ENCODE measurements at places on chromosomes 13 and 19.
A peak's percentile ranks its signal among the peaks of the same experiment; 100 is the strongest.

GRCh38 chr13:76886005-76886291, 257 bp downstream of the KCTD12 start:
- no peak for DNase-seq

GRCh38 chr19:4909156-4909896, at the start of gene UHRF1:
UHRF1 (plus strand) TSS chr19:4909501; CDS start chr19:4910886, 1,385 bp downstream.
- DNase-seq, result no peak

DNA sequence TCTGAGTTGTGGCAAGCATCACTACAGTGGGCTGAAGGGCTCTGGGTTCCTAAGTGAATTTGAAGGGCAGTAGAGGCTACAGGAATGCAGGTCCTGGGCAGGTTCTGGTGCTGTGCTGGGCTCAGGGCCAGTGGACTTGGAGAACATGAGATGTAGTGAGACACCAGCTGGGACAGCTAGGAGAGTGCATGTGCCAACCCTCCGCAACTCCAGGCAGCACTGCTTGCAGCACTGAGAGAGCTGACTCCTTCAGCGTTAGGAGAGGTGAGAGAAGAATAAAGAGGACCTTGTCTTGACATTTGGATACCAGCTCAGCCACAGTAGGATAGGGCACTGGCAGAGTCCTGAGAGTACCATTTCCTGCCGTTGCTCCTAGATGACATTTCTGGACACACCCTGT, 739.9 kb upstream of the PRR20A start:
- no peak for DNase-seq

DNA sequence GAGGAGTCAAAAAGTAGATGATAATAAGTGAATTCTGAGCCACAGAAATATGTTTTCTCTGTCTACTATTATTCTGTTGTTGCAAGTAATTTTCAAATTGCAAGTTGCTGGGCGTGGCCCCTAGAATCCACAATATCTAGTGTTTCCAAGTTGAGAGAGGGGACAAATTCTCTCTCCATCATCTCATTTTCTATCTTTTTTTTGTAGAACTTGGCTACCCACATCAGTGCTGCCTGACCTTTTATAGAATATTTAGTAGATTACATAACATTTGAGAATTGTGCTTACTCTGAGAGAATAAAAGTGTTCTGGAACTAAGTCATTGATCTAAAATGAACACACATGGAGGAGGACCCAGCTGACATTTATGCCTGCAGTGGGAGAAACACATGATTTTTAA, 110.9 kb upstream of the CSNK1A1L start:
- DNase-seq, result no peak

DNA sequence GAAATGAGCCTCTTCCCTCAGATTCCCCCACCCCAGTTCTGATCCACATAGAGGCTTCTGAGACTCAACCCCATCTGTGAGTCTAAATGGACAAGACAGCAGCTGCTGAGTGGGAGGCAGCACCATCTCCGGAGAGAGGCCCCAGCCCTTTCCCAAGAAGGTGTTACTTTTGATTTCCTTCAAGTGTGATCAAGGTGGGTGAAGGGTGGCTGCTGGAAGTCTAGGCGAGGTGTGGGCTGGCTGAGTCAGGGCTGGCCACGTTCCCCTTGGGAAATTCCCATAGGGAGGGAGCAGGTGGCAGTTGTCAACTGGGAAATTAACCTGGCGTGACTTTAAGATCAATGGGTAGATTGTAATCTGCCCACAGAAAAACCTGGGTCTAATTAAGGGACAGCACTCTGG, 148.0 kb downstream of the FOXO1 start:
- DNase-seq, result no peak

GRCh38 chr13:79604752-79605151, 123.8 kb downstream of the NDFIP2 start:
- no peak for DNase-seq

DNA sequence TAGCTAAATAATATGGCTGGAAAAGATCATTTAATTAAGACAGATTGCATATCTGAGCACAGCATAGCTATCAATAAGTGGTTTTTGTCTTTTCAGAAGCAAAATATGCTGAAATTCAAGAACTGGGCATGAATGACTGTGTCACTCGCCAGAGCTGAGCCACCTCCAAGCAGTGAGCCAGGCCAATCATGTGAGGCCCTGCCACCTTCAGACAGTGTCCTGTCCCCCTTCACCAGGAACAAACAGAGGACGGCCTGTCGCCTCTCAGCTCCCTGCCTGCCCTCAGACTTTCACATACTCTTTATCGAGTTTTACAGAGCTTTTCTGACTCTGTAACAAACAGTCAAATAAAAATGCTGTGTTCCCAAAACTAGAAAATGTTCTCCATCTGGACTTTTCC, 171.0 kb upstream of the TSC22D1 start:
- no peak for DNase-seq

DNA sequence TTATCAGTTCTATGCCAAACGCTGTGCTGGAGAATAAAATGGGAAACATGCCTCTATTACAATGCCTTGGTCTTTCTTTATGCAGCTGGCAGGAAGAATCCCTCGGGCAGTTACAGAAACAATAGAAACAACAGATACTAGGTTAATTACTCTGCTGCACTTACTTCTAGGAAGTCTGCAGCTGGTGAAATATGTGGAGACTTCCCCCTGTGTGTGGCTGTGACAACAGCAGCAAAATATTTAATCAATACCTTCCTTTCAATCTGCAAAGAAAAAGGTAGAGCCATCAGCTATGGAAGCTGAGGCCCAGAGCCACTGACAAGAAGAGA, 9.9 kb downstream of the STOML3 start:
- no peak for DNase-seq

DNA sequence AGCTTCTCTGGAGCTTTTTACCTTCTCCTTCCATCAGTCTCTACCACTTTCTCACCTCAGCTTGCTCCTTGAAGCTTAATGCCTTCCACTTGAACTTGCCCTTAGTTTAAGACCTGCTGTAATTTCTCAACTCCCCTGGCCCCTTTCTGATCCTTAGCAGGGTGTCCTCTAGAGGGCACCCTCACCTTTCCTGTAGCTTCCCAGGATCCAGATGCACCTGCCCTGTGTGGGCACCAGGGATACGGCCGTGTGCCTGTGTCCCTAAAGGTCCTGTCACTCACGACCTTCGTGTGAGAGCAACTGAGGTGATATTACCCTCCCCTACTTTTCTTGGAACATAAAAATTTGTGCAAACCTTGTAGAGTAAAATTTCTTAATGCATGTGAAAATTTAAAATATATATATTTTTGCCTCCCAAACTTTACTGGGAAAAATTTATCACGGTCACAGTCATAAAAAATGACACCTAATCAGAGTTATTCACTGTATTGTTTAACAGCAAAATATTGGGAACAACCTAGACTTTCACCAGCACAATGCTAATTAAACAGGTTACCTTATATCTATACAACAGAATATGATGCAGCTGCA, 46.4 kb downstream of the PSG3 start:
- DNase-seq, result peak; percentile 23

DNA sequence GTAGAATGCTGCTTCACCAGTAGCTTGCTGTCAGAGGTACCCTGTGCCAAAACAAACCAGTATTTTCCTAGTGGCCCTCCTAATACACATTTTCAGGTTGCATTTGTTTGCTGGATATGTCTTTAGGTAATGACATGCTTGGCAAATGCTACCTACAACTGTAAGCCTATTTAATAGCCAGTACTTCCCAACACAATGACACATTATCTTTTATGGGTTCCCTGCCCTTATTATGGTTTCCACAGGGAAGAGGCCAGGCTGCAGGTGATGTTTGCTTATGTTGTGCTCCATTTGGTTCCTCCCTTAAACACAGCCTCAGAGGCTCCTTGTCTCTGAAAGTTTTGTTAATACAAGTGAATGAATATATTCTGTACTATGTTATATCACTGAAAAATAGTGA, 24.7 kb downstream of the FRY start:
- DNase-seq, result no peak

GRCh38 chr19:17357724-17358123, 19.4 kb downstream of the PLVAP start:
- DNase-seq, result no peak

- DNase-seq, result no peak
Observed at GRCh38 chr19:39379865-39380396, 11.0 kb downstream of the PAF1 start.

DNA sequence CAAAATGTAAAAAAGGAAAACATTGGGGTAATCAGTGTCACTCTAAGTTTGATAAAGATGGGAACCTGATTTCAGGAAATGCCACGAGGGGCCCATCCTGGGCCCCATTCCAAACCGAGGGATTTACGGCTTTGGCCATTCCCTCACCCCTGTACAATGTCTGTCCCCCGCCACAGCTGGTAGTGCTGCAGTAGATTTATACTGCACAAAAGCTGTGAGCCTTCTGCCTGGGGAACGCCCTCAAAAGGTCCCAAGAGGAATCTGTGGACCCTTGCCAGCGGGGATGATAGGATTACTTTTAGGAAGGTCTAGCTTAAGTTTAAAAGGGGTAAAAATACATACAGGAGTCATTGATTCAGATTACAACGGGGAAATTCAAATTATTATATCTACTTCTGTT, 173.4 kb upstream of the SGCG start:
- no peak for DNase-seq

- DNase-seq, result no peak
Observed at GRCh38 chr19:10166046-10166445, 28.7 kb downstream of the DNMT1 start.
